ENCODE measurements at places on chromosomes 1 and 21.

DNA sequence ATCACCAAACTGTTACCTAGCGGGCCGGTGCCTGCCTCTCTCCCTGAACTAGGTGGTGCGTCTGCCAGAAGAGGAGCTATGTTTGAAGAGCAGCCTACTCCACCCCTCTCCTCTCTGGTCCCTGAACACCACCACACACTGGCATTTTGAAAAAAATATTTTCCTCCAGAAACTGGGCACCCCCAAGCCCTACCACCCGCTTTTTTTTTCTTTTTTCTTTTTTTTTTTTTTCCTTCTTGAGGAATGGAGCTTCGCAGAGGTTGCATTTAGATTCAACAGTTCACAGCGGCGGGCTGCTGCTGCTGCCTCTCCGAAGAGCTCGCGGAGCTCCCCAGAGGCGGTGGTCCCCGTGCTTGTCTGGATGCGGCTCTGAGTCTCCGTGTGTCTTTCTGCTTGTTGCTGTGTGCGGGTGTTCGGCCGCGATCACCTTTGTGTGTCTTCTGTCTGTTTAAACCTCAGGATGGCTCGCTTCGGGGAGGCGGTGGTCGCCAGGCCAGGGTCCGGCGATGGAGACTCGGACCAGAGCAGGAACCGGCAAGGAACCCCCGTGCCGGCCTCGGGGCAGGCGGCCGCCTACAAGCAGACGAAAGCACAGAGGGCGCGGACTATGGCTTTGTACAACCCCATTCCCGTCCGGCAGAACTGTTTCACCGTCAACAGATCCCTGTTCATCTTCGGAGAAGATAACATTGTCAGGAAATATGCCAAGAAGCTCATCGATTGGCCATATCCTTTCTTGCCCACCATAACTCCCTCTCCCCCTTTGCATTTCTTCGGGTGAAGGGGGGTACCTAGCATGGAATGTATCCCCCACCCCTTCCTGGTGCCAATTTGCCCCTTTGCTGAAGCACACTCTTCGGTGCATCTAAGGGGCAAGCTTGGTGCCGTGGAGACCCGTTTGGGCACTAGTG is at the start of gene CACNA1E:
Gene CACNA1E, plus strand, starts transcription at position 233 of the 911 bp plus-strand sequence. Its CDS starts 228 bp downstream, at position 461.
- no peak for DNase-seq

DNA sequence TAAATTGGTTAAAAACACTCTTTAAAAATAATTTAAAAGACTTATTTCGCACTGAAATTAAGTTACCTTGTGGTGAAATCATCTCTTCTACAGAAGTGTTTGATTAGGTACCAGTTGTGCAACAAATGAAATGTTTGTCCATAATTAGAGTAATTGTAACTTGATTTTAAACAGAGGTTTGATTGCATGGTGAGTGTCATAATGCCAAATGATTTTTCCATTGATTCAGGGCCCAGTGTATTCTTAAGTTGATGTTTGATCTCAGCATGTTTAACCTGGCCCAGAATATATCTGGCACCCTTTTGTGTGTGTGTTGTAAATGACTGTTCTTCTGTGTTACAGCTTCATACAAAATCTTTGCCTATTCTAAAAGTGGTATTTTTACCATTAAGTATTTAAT is 28.5 kb downstream of the LRRC8B start:
- DNase-seq = no peak

GRCh38 chr21:29299046-29299915 is 559 bp downstream of the BACH1 start:
- peak; percentile 61 for DNase-seq

DNA sequence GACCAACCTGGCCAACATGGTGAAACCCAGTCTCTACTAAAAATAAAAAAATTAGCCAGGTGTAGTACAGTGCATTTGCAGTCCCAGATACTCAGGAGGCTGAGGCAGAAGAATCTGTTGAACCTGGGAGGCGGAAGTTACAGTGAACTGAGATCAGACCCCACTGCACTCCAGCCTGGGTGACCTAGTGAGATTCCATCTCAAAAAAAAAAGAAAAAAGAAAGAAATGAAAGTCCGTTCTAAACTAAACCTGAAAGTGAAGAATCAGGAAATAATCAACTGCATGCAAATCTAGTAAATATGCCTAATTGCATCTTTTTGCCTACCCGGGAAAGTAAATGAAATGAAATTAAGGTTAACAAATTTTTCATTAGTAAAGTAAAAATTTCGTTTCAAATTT is 99.6 kb downstream of the ZZZ3 start:
- no peak for DNase-seq

GRCh38 chr1:245039196-245039595 is 115.6 kb upstream of the KIF26B start:
- peak; percentile 33 for DNase-seq

DNA sequence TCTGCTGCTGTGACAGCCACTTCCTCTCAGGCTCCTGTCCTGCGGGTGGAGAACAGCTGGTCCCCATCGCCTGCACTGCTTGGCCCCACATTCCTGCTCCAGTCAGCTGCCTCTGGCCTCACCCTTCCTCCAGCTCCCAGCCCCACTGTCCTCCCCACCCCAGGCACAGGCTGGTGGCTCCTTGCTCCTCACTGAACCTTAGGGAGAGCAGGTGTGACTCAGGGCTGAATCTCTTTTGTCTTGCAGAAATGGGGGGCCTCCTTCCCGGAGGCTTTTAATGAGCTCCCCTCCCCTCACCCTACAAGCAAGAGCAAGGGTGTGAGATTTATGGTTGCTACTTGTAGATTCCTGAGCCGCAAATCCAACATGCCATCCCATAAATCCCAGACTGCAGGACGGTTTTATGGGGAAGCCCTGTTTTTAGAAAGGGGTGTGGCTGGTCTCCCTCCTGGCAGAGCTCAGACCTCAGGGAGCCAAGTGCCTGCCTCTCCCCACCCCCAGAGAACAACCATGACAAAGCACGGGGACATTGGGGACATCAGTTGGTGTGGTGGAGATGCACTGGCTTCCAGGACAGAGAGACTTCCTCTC is 15.2 kb downstream of the CDK18 start:
- no peak for DNase-seq

- no peak for DNase-seq
Measured at GRCh38 chr1:226510453-226510852, 38.1 kb upstream of the STUM start.

- no peak for DNase-seq
Measured at GRCh38 chr1:91928026-91928425, 21.2 kb upstream of the BRDT start.

GRCh38 chr1:214391873-214392645 is 111.1 kb downstream of the SMYD2 start:
- no peak for DNase-seq

DNA sequence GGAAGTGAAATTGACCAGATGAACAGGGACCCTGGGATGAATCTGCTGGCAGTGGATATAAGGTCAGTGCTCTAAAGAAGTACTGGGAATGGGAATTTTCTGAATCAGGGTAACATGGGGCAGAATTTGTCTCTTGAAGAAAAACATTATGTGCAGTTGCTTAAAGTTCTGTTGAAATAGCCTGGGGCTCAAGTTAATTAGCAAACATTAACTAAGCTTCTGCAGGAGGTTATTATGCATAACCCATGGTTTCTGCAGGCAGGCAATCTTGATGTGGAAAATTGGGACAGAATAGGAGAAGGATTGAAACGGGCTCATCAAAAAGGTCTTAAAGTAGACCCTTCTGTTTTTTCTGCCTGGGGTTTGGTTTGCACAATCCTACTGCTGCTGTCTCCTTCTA is 14.0 kb downstream of the GSTM5 start:
- no peak for DNase-seq

GRCh38 chr1:99697580-99697979 is 51.7 kb downstream of the PALMD start:
- DNase-seq = no peak

DNA sequence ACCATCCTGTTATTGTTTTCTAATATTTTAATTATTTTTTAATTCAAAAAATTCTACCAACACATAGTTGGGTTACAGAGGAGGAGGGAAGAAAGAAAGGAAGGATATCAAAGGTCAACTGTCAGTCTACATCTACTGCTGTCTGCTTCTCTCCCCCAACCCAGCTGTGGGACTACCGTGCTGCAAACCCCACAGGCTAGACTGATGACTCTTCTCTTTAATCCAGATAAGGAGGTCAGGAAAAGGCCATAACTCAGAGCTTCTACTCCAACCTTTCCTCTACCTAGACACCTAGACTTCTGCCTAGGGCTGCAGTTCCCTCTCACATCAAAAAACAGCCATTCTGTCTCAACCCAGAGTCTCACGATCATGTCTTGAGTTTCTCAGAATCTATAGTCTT is 124.2 kb upstream of the ETV3 start:
- no peak for DNase-seq

DNA sequence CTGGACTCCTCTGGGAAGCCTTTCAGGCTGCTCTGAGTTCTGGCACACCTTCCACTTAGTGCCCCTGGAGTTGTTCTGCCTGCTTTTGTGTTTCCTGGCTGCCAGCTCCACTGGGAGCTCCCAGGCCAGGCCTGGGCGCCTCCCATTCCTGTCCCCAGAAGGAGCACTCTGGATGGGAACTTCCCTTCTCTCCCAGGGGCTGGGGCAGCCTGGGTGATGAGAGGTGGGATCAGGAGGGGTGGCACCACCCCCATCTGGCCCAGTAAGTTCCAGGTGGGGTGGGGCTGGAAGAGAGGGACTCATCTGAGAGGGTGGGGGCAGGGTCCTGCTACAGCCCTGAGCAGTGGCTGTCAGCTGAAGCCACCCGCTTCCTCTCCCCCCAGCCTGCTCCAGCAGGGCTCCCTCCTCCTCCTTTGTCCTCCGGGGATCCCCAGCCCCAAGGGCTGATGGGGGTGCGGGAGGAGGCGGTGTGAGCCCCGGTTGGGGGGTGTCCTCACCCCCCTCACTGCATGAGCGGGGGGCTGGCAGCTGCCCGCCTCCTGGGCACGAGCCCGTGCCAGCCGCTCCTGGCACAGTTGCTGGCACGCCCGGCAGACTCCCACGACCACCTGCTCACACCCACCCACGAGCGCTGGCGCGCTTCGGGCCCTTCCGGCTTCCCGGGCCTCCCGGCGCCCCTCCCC is 4.7 kb downstream of the FOXO6 start:
- DNase-seq = no peak

GRCh38 chr1:151368393-151369301 is 3.9 kb downstream of the SELENBP1 start:
- no peak for DNase-seq

- no peak for DNase-seq
Measured at GRCh38 chr1:239263801-239264200, 122.6 kb upstream of the CHRM3 start.

DNA sequence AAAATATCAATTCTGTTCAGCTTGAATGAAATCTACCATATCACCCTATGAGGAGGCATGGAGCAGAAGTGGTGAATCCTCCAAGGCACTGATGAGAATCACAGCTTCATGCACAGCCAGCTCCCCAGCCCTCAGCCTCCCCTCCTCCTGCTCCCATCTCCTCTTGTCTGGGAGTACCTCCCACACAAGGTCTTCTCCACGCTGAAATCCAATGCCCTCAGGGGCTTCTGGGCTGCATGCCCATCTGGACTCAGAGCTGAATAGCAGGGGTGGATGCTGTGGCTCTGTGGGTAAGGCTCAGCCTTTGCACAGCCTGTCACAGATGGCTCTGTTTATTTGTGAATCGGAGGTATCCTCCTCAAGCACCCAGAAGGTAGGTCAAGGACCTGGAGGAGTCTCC is 48.6 kb downstream of the KCNC4 start:
- no peak for DNase-seq

DNA sequence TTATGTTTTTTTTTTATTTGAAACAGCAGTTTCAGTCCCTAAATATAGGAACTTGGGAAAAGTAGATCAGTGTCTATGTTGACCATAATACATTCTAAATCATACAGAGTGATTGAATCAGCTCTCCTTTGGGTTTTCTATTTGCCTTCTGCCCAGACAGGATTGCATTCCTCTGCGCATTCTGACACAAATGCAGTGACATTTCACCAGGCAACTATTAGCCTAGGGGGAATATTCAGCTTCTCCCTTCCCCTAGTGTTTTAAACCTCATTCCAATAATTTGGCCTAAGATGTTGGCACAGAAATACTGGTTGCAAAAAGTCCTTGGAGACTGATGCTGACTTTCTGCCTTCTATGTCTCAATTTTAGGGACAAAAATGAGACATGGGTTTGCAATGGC is 172.8 kb downstream of the PTGER3 start:
- no peak for DNase-seq

- no peak for DNase-seq
Measured at GRCh38 chr1:192929597-192929996, 120.8 kb downstream of the RGS2 start.

DNA sequence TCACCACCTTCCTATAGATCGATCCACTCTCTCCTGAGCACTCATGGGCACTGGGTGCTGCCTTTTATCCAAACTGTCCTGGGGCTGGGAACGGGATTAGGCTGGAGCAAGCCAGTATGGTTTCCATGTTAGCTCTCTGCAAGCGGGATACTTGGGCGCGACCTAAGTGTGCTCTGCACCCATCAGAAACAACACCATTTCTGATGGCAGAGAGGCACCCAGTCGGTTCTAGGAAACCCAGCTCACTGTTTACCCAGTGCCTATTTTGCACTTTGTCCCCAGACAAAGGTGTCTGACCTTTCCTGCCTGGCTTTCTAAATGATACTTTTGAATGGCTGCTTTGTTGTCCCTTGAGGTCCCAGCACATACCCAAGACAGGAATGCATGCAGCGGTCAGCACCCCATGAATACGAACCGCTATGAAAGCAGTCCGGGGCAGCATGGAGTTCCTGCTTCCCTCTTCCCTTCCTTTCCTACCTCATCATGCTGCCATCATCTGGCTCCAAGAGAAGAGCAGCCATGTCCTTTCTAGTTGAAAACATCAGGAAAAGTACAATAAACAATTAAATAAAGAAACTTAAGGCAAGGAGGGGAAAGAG is 83.9 kb downstream of the TRABD2B start:
- no peak for DNase-seq

- no peak for DNase-seq
Measured at GRCh38 chr1:203362720-203363025, 11.8 kb upstream of the FMOD start.

DNA sequence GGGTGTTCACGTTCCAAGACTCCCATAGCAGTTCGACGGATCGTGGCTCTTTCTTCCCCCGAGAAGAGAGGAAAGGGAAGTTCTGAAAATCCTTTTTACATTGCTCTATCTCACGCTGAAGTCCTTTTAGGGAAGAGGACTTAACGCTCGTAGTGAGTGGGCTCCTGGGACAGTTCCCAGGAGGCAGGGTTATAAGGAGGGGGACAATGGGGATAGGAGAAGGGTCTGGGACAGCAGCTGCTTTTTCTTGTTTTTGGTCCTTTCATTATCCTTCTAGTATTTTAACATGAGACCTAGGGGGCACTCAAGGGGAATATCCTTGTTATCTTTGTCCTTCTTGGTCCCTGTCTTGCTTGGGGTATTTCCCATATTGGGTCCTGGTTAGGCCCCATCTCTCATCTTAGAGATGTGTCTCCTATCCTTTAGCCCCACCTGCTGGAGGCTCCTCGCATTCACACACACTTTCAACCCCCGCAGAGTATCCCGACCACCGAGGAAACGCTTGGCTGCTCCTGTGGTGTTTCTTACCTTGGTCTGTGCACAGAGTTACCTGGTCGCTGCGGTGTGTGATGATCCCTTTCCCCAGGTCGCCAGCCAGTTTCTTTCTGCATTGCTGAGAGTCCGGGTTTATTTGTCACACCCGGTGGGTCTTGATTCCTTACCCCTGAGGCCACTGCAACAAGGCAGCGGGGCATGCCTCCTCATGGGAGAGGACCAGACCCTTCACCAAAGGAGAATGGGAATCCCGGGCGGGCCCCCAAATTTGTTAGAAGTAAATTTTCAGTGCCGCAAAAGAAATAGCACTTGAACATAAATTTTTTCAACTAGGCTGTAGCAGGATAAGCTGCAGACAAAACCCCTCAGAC is 29.7 kb downstream of the SCCPDH start:
- DNase-seq = peak; percentile 69

- DNase-seq = no peak
Measured at GRCh38 chr1:67536957-67537666, 106.9 kb upstream of the SERBP1 start.

All from ACHN (cell line).